ENCODE measurements at places on chromosomes 4 and X. TPM values are rescaled to one million over a fixed set of nuclear protein-coding genes. Genes with fewer than 3 reads are reported as not detected.

The RAB40A gene
- total RNA-seq: not detected

The MAGEA9 gene
- not detected for total RNA-seq

GRCh38 chr4:157999723-158000122 is 173.1 kb downstream of the GASK1B start:
- DNase-seq: no peak
- H3K4me1 ChIP-seq: peaks cover 17% of the 10 kb centered on the region
- no peaks in the 10 kb centered on the region for H3K36me3 ChIP-seq
- no peak overlapping the region for H3K4me3 ChIP-seq

GRCh38 chrX:106611679-106612392 is at the start of gene RADX:
TSS of gene RADX (plus strand) at chrX:106611978. CDS start at chrX:106612081, 103 bp downstream.
- H3K4me3 ChIP-seq: no peak within 1 kb of the TSS
- peak; percentile 82 for DNase-seq
- no peaks in the 10 kb centered on the region for H3K36me3 ChIP-seq
- H3K4me1 ChIP-seq: no peaks in the 10 kb centered on the region

GRCh38 chr4:45803994-45804393 is 319.9 kb downstream of the GABRG1 start:
- H3K27ac ChIP-seq: no peak overlapping the region
- H3K36me3 ChIP-seq: no peaks in the 10 kb centered on the region
- H3K27me3 ChIP-seq: no peaks in the 10 kb centered on the region
- no peak overlapping the region for H3K4me3 ChIP-seq
- no peaks in the 10 kb centered on the region for H3K4me1 ChIP-seq
- DNase-seq: no peak
